ENCODE measurements at places on chromosomes 5 and 9.

GRCh38 chr5:130337179-130337888 lies 433.1 kb downstream of the CHSY3 start:
- no peak for DNase-seq

GRCh38 chr5:53399926-53400697 lies 80.3 kb upstream of the FST start:
- DNase-seq, result no peak

- no peak for DNase-seq
These were observed 38.1 kb downstream of the INSYN2B start for GRCh38 chr5:169942181-169942580.

- DNase-seq, result peak; percentile 55
These were observed 150.2 kb downstream of the KIAA0825 start for GRCh38 chr5:94467954-94468930.

DNA sequence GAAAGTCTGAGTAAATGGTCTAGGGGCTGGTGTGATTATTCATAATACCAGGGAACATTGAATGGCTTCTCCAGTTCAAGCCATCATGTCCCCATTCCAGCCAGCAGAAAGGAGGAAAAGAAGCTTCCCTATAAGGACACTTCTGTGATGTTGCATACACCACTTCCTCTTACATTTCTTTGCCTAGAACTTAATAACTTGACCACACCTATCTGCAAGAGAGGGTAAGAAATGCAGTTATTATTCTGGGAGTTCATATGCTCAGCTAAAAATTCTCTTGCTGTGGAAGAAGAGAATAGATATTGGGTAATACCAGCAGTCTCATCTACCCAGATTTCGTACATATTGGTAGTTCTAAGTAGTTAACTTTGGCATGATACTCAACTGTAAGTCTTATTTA lies 166.1 kb downstream of the SLC28A3 start:
- DNase-seq, result no peak

DNA sequence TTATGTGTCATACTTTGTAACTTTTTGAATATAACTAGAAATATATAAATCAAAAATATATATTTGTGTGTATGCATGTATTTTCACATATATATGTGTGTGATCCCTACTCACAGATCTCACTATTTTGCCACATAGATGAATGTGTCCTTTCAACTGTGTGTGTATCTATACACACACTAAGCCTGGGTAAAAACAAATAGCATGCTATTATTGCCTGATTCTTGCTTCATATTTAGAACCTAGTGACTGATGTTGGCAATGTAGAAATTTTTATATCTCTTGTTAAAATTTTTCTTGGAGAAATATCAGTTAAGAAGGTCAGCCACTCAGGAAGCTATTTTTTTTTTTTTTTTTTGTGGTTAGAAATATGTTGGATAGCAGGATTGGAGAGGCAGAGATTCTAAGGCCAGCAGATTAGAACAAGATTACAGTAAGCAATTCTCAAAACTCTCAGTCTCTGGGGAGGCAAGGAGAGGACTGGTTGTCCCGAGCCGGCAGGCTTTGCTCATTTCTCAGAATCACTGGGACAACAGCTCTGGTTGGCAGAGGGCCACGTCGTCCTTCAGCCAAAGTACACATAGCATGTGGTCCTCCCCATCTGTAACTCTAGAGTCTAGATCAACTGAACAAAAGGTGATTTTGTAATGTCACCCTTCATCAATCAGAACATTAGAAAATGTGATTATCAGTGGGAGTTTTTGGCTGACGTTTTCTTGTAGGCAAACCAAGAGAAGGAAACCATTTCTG lies 19.7 kb downstream of the C6 start:
- no peak for DNase-seq

- no peak for DNase-seq
These were observed 201.3 kb downstream of the HINT1 start for GRCh38 chr5:130963798-130964197.

DNA sequence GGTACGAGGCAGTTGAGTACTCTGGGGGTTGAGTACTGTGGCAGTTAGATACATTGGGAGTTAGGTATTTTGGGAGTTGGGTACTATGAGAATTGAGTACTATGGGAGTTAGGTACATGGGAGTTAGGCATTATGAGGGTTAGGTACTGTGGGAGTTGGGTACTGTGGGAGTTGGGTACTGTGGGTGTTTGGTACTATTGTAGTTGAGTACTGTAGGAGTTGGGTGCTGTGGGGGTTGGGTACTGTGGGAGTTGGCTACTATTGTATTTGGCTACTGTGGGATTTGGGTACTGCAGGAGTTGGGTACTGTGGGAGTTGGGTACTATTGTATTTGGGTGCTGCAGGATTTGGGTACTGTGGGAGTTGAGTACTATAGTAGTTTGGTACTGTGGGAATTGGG lies 4.8 kb upstream of the SLC6A19 start:
- no peak for DNase-seq

DNA sequence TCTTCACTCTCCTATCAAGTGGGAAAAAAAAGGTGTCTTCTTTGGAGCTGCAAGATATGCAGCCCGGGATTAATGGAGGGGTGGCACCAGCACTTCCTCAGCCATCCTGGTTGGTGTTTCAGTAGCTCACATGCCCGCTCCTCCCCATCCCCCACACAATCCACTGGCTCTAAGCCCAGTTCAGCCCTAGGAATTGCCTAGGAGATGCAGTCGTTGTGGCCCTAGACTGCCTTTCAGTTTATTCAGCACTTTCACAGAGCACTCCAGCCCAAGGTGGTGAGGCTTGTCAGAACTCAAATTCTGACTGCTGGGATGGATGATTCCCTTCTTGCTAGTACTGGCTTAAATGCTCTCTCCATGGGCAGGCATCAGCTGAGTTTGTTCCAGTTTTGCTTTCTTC lies 35.1 kb upstream of the EDIL3 start:
- no peak for DNase-seq

DNA sequence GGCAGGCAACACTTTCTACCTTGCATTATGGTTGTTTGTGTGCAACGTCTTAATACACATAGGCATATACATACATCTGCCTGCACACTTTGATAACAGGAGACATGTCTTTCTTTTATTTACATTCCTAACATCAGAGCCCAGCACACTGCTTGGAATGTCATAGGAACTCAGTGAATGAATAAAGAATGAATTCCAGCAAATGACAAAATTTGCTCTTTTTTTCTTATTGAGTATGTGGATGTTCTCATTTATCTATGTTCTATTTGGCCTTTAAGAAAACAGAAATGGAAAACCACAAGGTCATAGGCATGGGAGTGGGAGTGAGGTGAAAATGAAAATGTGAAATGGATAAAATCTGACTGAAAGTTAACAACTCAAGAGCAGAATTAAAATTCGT lies 36.3 kb upstream of the PALM2AKAP2 start:
- DNase-seq, result no peak

GRCh38 chr9:96185518-96186156 lies 116.3 kb downstream of the HSD17B3 start:
- DNase-seq, result no peak

- no peak for DNase-seq
These were observed 253.9 kb downstream of the TAF11L14 start for GRCh38 chr5:17888155-17888554.

DNA sequence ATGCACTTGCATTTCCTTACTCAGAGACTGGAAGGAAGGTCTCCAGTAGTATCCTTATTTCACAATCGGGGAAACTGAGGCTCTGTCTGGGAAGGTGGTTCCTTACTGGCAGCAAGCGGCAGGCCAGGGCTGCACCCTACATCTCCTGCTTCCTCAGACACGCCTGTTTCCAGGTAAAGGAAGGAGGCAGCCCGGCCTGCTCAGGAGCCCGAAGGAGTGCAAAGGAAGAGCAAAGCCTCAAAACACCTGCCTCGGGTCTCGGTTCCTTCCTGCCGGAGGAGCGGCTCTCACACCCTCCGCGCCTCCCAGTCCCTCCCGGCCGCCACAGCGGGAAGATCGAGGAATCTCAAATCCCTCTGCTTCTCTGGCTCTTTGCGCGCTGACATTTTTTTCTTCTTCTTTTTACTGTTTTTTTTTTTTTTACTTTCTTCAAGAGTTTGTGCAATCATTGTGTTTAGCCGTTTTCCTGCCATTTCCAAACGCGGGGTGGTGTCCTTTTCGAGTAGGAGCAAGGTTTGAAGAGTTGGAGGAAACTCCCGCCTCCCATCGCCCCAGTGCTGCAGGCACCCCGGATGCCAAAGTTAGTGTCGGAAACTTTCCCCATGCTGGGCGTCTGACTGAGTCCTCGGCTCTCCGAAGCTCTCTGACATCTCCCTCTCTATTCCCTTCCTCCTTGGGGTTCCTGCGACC lies 1.0 kb downstream of the GGTA1 start:
- no peak for DNase-seq

DNA sequence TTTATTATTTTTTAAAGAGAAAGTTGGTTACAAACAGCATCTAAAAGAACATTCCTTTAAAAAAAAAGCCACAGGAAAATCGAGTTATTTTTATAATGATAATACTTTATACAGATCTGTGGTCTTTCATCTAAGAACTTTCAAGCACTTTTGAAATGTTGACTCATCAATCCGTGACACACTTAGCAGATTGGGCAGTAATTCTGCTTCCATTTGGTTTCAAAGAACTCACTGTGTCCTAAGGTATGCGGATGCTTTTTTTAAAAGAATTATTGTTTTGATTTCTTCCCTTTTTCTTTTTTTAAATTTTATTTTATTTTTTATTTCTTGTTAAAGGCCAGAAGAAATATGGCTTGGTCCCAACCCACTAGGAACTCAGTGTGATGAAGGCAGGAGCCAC lies 147.8 kb downstream of the AOPEP start:
- no peak for DNase-seq

DNA sequence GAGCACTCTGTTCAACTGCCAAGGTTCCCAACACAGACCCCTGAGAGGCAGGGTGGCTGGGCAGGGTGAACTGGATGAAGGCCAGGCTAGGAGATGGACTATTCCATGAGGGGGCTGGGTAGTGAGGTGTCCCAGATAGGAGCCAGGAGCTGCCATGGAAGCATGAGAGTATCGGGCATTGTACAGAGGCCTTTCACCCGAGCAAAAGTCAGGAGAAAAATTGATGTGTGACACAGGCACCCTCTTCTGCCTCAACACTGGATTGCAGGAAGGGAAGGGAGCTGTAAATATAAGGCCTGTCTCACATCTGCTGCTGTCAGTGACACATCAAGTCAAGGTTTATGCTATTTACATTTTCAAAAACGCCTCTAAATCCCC lies 74.6 kb downstream of the UBAP1 start:
- no peak for DNase-seq

DNA sequence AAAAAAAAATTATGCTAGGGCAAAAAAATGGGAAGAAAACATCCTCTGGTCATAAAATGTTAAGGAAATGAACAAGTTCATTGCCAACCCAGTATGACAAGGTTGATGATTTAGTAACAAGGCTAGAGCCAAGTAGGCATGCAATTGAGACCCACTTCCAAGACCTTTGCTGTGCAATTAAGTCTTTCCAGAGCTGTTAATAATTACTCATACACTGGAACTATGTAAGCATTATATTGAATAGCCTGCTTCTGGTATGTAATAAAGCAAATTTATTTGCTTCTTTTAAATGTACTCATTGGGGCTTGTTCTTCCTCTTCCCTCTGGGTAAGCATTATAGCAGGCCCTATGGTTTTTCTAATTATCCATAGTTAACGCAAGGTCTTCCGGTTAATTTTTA lies 32.5 kb upstream of the SNAPC3 start:
- DNase-seq, result no peak

DNA sequence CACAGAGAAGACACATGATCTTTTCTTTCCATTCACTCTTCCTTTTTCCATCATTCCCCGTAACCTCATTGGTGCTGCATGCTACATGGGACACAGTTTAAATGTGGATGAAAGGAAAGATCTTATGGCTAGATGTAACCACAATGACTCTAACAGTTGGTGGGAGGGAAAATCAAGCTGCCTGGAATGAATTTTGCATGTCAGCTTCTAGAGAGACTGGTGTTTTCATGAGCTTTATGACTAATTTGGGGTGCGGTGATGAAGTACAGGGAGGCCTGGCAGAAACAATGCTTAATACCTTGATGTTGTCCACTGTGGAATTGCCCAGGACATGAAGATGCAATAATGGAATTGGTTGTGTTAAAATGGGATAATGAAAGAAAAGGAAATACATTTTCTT lies 55.9 kb upstream of the MYO10 start:
- DNase-seq, result no peak

GRCh38 chr5:157248821-157249470 lies 17.0 kb upstream of the CYFIP2 start:
- DNase-seq, result no peak

GRCh38 chr9:76725011-76725546 lies 39.2 kb upstream of the PCA3 start:
- DNase-seq, result no peak

DNA sequence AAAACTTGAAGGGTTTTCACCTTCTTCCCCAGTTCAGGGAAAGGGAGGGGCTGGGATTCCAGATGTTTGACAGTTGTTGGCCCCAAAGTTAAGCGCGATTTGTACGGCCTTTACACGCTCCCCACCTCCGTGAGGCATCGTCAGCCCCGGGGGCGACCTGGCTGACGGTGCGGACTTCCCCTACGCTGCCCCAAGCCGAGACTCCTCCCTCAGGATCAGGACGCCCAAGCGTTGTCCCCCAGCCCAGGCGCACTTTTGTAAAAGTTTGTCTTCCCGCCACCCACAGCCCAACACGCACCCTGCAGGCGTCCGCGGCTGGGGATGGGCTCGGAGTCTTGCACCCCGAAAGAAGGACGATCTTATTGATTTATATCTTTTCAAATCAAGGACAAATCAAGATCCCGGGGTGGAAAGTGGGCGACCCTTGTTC lies 713 bp downstream of the MOB3B start:
- DNase-seq, result no peak

- no peak for DNase-seq
These were observed 6.2 kb downstream of the TBC1D9B start for GRCh38 chr5:179901462-179901861.

GRCh38 chr5:119873611-119874010 lies 244.3 kb downstream of the FAM170A start:
- DNase-seq, result no peak

DNA sequence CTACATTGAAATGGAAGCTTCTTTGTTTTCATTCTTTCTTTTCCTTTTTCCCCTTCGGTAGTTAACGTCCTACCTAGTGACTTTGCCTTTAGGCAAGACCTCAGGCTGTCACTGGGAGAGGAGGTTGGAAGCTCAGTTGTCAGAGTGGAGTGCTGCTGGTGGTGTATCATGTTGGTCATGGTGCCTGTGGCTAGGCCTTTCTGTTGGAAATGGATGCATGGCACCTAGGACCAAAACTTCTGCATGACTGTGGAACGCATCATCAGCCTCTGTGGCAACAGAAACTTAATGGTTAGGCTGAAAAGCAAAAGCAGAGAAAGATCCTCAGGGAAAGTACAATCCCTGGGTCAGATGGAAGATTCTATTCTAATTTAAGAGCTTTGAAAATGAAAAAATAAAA lies 57.9 kb downstream of the OSTF1 start:
- DNase-seq, result no peak

GRCh38 chr9:73714294-73714693 lies 562.6 kb downstream of the ANXA1 start:
- no peak for DNase-seq

- DNase-seq, result no peak
These were observed 144.4 kb downstream of the ALDH1A1 start for GRCh38 chr9:72808446-72808768.

GRCh38 chr9:133127340-133127981 lies 6.4 kb upstream of the RALGDS start:
- no peak for DNase-seq

All from NCI-H524 treated with DMSO at 0.1 percent for 48 hours (cell line).